ENCODE measurements at places on chromosomes 11 and 22.
A peak's percentile ranks its signal among the peaks of the same experiment; 100 is the strongest.

DNA sequence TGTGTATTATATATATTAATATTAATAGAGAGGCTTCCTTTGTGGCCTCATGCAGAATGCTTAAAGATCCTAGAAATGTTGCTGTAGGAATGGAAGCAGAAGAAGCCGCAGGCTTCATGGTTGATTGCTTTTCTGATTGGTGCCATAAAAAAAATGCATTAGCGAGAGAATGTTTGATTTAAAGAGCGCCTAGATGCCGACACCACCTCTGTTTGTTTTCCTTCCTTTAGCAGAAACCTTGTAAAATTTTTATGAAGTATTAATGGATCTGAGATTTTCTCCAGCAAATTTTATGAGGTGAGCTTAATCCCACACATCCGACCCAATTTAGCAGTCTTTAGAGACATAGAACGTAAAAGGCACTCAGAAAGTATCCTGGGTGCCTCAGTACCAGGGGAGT, 587.5 kb downstream of the NTM start:
- no peak for DNase-seq

DNA sequence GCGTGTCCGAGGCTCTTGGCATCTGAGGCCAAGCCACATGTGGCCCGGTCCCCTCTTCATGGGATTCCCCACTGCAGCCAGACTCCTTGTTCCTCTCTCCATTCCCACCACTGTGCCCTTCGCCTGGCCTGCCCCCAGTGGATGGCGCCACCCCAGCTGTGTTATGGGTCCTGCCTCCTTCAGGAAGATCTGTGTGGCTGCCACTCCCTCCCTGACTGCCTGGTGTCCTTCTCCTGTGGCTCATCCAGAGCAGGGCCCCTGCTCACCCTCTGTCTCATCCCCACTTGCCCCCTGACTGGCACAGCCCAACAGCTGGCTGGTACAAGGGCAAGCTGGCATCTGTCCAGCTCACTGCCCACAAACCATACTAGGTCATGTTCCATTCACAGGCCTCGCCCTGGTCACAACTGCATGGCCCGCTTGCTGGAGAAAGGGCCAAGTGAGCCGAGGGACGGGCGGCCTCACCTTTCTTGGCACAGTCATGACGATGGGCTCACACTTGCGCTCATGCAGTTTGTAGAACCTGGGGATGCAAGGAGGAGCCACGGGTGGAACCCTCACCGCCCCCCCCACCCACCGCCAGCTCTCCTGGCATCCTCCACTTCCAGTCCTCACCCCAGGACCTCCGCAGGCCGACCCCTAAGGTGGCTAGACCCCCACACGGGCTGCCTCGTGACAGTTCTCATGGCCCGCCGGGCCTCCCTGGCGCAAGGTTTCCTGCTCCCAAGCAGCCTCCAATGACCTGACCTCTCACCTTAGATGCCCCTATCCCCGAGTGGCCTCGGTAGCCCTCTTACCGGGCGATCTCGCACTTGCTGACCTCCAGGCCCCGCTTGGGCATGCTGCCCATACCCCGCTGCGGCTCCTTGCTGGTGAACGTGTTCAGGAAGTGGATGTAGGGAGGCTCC, 2.1 kb upstream of the PTPRCAP start:
- DNase-seq = no peak

DNA sequence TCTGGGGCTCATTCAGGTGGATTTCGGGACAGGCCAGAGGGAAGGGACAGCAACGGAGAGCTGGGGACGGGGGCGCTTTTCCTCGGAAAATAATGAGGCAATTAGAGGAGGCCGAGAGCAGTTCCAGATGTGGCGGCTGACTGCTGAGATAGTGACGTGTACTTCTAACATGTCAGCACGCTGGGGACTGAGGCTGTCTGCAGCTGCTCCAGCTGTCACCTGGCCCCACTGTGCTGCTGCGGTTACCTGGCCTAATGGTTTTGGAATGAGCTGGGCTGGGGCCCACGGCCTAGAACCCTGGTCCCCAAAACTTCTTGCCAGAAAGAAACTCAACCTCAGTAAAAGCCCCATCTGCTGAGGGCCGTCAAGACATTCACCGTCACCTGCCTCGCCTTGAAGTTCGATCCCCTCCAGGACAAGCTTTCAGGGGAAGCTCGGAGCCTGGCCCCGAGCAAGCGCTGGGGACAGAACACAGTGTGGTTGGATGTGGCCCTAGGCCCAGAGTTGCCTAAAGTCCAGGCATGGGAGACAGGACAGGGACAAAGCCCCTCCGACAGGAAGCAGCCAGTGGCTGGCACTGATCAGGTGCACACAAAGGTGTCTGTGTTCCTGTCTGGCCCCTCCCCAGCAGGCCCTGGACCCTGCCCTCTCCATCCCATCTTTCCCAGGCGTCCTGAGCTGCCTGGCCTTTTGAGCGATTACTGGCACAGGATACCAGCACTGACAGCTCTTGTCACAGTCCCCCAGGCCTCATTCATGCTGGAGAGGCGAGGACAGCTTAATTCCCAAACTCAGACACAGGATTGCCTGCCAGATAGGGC, 22.1 kb downstream of the RPUSD4 start:
- DNase-seq = no peak

DNA sequence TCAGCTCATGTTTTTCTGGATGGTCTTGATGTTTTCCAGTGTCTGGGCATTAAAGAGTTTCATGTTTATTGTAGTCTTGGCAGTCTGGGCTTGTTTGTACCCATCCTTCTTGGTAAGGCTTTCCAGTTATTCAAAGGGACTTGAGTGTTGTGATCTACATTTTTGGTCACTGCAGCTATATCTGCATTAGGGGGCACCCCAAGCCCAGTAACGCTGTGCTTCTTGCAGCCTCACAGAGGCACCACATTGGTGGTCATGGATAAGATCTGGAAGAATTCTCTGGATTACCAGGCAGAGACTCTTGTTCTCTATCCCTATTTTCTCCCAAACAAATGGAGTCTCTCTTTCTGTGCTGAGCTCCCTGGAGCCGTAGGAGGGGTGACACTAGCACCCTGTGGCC, 451.5 kb upstream of the FAT3 start:
- DNase-seq = no peak

GRCh38 chr11:34970480-34970879, 54.1 kb downstream of the PDHX start:
- no peak for DNase-seq

DNA sequence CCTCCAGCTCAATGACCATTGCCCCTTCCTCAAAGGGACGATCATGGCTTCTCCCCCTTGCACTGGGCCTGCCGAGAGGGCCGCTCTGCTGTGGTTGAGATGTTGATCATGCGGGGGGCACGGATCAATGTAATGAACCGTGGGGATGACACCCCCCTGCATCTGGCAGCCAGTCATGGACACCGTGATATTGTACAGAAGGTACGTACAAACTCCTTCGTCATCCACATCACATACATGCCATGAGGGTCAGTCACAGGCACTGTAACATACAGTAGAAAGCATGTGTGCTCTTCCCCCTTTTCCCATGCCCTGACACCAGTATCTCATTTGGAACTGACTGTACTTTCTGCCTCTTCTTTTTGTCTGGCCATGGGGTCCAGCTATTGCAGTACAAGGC, 4.0 kb downstream of the TAF10 start:
- peak; percentile 28 for DNase-seq
